ENCODE measurements at places on chromosomes 2 and 18.

- H3K36me3 ChIP-seq = no peaks in the 10 kb centered on the region
- no peaks in the 10 kb centered on the region for H3K27me3 ChIP-seq
- H3K4me1 ChIP-seq = no peaks in the 10 kb centered on the region
- H3K4me3 ChIP-seq = no peak overlapping the region
Measured at GRCh38 chr2:103605071-103605780, 843.4 kb downstream of the TMEM182 start.

DNA sequence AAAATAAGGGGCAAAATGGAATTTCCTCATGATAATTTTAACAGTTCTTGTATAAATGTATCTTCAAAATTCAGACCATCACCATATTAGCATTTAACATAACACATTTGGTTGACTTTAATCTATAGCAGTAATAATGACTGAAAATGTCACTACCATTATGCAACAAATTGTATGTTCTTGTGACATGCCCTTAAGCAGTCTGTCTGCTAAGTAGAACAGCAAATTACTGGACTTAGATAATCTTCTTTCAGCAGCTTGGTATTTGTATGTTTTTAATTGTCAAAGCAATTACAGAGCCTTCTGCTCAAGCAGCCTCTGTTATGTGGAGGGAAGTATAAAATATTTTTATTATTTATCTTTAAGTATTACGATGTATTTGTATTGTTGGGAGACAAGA is 214.3 kb upstream of the NXPH2 start:
- no peak for DNase-seq
- no peaks in the 10 kb centered on the region for H3K36me3 ChIP-seq
- H3K27me3 ChIP-seq = peaks cover 15% of the 10 kb centered on the region
- H3K4me1 ChIP-seq = peaks cover 8% of the 10 kb centered on the region

DNA sequence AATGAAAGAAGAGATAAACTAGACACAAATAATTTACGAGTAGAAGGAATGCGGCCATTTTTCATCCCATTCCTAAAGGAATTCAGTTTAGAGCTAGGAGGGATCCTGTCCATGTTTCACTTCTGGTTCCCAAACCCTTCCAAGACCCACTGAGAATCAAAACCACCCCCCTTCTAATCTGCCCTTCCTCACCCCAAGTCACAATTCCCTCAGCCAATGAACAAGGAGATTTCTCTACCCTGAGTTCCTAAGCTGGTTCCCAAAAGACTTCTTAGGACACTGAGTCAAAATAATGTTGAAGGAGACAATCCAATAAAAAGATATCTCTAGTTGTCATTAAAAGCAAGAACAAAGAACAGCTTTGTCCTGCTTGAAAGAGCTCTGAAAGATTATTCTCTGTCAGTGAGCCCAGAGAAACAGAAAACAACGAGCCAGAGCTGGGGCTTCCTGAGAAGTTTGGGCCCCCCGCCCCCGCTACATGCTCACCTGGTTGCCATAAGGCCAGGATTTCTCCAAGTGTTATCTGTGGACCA is 45.7 kb downstream of the STK39 start:
- H3K4me3 ChIP-seq = no peak overlapping the region
- no peak overlapping the region for H3K27ac ChIP-seq
- no peak for DNase-seq
- H3K4me1 ChIP-seq = peaks cover 24% of the 10 kb centered on the region
- peaks cover 5% of the 10 kb centered on the region for H3K36me3 ChIP-seq

DNA sequence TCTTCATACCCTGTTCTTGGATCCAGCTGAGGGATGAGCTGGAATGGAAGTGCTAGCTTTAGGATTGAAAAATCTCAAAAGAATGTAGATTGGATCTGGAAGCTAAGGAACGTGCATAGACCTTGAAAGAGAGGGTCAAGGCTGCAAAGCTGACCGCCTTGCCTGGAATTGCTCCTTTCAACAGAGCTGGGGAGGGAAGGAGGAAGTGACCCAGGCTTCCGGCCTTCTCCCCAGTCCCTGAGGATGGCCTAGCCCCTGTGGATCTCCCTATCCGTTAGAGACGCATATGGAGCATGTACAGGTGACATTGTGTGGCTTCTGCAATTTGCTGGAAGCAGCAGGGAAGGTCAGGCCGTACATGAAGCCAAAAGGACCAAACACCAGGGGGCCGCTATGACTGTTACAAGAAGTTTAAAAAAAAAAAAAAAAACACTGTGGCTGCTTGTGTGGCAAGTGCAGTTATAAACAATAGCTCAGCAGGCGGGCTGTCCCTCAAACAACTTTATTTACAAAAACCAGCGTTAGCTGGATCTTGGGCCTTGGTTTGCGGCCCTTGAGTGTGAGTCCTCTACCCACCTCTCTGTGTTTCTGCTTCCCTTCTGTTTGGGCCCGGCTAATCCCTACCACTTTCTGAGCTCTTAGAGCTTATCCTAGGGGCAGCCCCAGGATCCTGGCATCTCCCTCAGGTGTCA is 227.6 kb downstream of the SEPTIN10 start:
- no peak overlapping the region for H3K4me3 ChIP-seq
- no peak for DNase-seq
- H3K27ac ChIP-seq = peak overlapping the region; percentile 47
- peaks cover 37% of the 10 kb centered on the region for H3K36me3 ChIP-seq
- peaks cover 65% of the 10 kb centered on the region for H3K4me1 ChIP-seq

DNA sequence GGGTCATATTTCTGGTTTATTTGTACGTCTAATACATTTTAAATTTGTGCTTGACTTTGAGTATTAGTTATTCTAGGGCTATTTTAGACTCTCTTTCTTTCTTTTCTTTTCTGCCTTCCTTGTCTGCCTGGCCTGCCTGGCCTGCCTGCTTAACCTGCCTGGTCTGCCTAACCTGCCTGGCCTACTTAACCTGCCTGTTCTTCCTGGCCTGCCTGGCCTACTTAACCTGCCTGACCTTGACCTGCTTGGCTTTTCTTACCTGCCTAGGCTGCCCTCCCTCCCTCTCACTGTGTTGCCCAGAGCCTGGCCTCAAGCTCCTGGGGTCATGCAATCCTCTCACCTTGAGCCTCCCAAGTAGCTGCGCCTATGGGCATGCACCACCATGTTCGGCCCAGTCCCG is 83.7 kb downstream of the PMAIP1 start:
- no peak overlapping the region for H3K4me3 ChIP-seq
- H3K4me1 ChIP-seq = peaks cover 2% of the 10 kb centered on the region
- H3K27ac ChIP-seq = no peak overlapping the region

Data from osteocyte (in vitro differentiated cells).